ENCODE measurements at places on chromosomes 5 and 9. TPM values are rescaled to one million over a fixed set of nuclear protein-coding genes. Genes with fewer than 3 reads are reported as not detected.

DNA sequence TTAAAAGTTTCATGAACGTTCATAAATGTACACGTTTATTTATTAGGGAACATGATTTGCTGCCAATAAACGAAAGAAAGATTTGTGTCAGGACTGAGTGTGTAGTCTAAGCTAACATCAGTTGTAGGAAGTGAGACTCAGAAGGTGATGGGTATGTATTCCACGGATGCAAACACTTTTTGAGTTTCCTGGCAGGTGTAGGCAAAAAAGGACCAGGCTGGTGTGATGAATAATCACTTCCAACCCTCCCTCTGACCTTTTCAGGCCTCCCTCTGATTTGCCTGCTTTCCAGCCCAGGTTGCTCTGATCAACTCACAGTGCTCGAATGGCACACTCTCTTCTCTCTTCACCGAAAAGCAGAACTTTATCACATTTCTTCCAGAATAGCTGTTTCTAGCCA is 51.8 kb downstream of the BASP1 start:
- no peak for DNase-seq

DNA sequence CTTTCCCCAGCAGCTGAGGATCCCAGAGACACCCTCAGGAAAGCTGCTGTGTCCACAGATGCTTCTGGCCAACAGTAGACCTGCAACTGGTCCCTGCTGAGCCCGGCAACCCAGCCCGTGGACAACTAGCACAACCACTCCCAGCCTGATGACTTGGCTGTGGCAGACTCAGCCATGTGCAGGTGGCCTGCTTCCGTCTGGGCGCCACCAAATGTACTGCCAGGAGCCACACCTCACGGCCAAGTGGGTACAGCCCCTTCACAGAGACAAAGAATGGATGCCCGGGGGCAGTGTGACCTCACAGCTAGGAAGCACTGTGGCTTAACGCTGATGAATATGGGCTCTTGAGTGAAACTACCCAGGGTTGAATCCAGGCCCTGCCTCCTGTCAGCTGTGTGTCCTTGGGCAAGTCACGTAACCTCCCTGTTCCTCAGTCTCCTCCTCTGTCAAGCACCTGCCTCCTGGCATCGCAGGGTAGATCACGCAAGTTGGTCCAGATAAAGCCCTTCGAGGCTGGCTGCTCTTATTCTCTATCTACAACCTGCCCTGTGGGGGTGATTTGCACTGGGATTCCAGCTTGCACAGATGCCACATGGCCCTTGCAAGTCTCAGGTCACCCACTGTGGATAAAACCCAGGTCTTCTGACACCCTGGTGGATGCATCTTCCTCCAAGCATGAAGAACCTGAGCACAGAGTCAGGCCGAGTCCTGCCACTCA is 225.0 kb downstream of the PBX3 start:
- DNase-seq, result no peak

- no peak for DNase-seq
These were observed 69.5 kb upstream of the ALDH1A1 start for GRCh38 chr9:73022353-73022752.

- DNase-seq, result no peak
These were observed at the start of gene PITX1 for GRCh38 chr5:135033901-135034235. TSS of gene PITX1 (minus strand) at chr5:135034228. CDS start at chr5:135033881, 347 bp downstream.

DNA sequence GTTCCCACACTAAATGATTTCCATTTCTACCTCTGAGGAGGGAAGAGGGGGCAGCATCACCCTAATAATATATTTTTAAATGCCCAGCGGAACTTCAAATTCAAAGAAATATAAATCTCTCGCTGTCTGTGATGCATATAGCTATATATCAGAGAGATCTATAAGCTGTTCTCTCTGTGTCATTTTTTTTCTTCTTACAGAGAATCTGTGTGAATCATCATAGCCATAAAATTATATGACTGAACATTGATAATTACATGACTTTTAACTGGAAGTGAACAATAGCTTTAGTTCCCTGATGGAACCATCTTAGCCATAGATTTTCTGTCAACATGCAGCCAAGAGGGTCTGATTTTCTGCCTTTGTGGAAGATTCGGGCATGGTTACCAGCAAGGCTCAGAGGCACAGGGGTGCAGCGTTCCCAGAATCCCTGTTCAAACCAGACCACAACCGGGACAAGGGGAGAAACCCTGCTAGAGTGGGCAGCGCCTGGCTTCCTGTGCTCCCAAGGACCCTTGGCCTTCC is 93.7 kb upstream of the OSMR start:
- no peak for DNase-seq

DNA sequence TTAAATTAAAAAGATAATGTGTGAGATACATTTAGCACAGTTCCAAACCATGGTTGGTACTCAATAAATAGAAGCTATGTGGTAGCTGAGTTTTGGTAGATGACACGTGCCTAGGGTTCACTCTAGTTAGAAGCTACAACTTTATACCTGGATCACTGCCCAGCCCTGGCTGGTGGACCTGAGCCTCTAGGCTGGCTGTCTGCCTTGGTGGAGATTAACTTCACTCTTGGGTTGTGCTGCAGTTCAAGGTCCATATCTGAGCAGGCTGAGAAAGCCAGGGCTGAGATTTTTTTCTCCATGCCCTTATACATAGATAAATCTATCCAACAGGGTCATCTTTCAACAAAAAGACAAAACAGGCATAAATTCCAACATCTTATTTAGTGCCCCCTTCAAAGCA is 44.6 kb upstream of the SPDL1 start:
- no peak for DNase-seq

DNA sequence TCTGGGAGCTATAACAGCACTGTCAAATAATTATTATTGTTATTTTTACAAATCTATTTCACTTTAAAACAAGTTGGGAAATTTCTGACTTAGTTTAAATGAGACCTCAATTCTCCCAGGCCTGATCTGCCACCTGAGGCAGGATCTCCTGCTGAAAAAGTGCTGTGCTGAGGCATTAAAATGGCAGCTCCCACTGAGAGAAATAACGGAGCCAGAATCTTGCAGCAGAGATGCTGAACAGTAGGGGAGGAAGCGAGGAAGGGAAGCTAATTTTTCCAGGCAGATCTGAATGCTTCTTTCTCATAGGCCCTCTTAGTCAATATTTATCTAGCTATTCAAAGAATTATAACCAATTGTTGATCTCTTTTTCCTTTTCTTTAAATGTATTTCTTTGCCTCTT is 196.3 kb downstream of the ZNF462 start:
- no peak for DNase-seq

GRCh38 chr9:86975606-86976005 is 28.3 kb upstream of the GAS1 start:
- no peak for DNase-seq

GRCh38 chr9:6367128-6367890 is 39.1 kb downstream of the TPD52L3 start:
- no peak for DNase-seq

GRCh38 chr9:13952906-13953305 is 361.0 kb downstream of the NFIB start:
- no peak for DNase-seq

GRCh38 chr9:109190151-109190550 is 23.1 kb upstream of the FRRS1L start:
- no peak for DNase-seq

GRCh38 chr5:126896170-126896702 is 119.3 kb downstream of the LMNB1 start:
- no peak for DNase-seq

GRCh38 chr5:17355586-17356346 is 138.3 kb downstream of the BASP1 start:
- no peak for DNase-seq

- no peak for DNase-seq
These were observed 21.6 kb upstream of the FBN2 start for GRCh38 chr5:128559300-128560297.

DNA sequence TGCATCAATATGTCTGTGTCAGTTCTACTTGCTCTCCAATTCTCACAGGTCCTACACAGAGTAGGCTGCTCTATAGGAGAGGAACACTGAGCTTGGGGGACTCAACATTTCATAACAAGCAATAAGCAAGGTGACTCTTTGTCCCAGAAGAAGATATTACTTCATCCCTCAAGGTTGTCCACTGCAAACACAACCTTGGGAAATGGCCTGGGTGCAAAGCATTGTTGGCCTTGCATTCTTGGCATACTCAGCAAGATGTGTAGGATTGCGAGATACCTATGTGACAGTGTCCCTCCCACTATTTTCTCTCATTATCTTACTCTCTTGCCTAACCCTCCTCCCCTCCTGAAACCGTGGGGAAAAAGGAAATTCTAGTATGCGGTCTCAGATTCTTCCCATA is 169.8 kb upstream of the FREM1 start:
- DNase-seq, result no peak

DNA sequence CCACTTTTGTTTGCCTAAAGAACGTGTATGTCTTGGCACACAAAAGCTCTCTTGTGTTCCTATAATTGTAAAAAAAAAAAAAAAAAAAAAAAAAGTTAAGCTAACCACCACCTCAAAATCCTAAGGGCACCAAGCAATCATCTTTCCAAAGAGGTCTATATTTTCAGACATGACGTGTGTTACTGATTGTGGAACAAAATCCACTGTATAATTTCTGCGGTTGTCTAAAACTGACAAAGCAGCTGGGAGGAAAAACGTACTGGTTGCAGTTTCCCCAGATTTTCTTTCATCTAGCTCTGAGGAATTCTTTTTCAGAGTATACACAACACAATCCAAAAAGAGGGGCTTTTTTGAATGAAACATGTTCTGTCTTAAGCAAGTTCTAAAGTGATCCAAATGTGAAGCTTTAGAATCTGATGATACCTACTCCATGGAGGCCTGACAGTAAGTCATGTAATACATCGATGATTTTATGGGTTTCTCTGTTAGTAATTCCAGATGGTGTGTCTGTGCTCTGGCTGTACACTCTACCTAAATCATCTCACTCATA is 375.6 kb upstream of the NUDT12 start:
- no peak for DNase-seq

GRCh38 chr9:72984991-72985390 is 32.1 kb upstream of the ALDH1A1 start:
- no peak for DNase-seq

- DNase-seq, result no peak
These were observed 96.5 kb downstream of the DAPK1 start for GRCh38 chr9:87594194-87594593.

DNA sequence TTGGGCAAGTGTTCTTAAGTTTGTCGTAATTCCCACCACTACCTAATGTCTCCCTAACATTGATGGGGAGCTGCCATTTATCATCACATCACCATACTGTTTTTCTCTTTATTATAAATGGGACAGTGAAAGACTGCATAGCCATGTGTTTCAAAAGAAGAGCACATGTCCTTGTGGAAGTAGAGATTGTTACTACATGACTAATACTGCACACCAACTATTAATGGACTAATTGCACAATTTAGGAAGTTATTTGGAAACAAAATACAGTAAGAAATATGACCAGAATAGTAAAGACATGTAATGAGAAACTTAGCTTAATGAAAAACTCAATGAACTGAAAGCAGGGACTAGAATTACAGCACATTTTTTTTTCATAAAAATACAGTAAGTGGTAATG is 12.0 kb upstream of the ELOVL7 start:
- no peak for DNase-seq

DNA sequence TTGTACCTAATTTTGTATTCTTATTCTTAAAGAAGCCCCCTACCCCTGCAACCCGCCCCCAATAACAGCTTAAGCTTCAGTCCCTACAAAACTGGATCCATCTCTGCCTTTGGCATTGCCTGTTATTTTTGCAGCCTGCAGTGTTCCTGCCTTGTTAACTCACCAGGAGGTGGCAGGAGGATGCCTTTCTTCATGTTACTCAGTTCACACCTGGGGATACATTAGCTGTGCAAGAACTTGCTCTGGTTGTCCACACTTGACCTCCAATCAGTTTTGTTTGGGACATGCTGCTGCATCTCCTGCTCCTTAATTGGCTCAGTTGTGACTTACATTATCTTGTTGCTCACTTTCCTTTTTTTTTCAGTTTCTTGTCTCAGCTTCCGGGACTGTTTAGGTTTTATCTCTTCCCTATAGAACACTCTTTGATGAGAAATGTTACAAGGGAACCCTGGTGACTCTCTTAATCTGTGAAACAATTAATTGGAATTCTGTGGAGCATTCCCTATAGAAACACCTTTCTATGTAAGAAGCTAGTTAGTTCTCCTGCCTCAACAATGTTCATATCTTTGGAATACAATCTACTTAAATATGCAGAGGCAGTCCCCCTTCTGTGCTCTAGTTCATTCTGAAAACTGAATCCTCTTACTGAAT is 467.7 kb upstream of the ACO1 start:
- DNase-seq, result no peak

DNA sequence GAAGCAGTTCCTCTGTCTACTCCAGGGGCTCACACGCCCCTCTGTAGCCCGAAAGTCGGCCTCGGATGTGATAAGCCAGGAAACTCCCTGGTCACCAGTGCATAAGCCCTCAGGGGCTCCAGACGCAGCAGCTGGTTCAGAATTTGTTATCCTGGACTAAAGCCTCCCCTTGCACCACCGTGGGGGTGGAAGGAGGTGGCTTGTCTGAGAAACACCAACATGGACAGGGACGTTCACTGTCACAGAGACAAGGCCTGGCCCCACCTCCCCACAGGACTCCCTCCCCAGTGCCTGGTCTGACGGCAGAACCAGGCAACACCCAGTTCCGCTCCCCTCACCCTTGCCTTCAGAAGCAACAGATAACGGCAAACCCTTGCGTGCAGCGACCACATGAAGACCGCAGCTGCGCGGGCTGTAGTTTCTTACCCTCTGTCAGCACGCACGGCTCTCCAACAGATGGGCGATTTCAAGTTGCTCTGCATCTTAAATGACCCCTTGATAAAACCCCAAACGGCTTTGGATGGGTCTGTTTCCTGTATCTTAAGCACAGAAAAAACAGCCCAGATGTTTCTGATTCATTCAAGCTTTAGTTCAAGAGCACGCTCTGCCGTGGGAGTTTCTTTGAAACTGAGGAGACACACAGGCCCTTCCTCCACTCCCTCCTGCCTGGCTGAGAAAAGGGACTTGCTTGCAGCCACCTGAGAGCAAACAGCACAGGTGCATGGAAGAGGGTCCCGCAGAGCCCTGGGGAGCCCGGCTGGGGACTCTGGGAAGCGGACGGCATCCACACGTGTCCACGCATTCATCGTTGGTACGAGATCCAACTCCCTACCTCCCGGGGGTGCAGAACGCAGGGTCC is 44.7 kb upstream of the NKD2 start:
- DNase-seq, result peak; percentile 81

DNA sequence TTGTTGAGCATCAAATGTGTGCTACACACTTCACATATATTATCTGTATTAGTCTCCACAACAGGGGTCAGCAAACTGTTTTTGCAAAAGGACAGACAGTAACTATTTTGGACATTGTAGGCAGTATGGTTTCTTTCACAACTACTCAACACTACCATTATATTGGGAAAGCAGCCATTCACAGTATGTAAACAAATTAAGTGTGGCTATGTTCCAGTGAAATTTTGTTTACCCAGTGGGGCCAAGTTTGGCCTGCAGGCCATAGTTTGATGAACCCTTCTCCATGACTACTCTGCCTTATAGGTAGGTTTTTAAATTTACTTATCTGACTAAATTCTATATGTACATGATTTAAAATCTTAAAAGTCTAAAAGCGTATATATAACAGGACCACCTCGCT is 13.0 kb upstream of the FAM151B start:
- DNase-seq, result no peak

- DNase-seq, result no peak
These were observed 63.3 kb upstream of the GRAMD2B start for GRCh38 chr5:126359884-126360283.

- DNase-seq, result no peak
These were observed 44.6 kb downstream of the DMRT2 start for GRCh38 chr9:1094749-1095148.

- DNase-seq, result no peak
These were observed 80.0 kb downstream of the SUSD1 start for GRCh38 chr9:112094948-112095681.

The GLRA1 gene
- not detected for total RNA-seq

The DNAJC18 gene
- 4.5 TPM for total RNA-seq

The SPAG8 gene
- 2.5 TPM for total RNA-seq

The TIMD4 gene
- total RNA-seq, result 1.2 TPM

The RASGEF1C gene
- not detected for total RNA-seq

The PCDHGA7 gene
- total RNA-seq, result not detected

The RNF180 gene
- total RNA-seq, result not detected
